Esophagus squamous epithelium (tissue), 5 donors: ENCODE measurements at places on chromosomes 5 and 9. TPM values are rescaled to one million over a fixed set of nuclear protein-coding genes. Genes with fewer than 3 reads are reported as not detected.

The PCDHGA8 gene
- 1.7 TPM for total RNA-seq

- H3K4me1 ChIP-seq = peaks cover 41% of the 10 kb centered on the region
- no peak for DNase-seq
- no peak overlapping the region for H3K27ac ChIP-seq
- no peaks in the 10 kb centered on the region for H3K36me3 ChIP-seq
- no peaks in the 10 kb centered on the region for H3K27me3 ChIP-seq
Observed at GRCh38 chr5:173869316-173869715, 18.8 kb upstream of the CPEB4 start.

DNA sequence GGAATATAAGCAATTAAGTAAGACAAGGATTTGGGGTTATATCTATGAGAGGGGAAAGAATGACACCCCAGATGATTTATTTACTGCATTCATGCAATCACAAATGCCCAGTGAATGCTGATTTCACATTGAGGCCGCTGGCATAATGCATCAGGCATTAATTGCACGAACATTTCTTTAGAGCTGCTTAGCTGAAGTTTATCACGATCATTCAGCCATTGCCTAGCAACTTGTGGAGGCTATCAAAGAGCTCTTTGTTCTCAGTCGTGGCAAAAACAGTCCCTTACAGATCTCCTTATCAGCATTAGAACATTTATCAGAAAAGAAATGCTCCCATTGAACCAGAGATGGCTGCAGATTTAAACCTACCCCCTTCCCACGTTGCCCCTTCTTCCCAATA is 88.7 kb upstream of the PRRC1 start:
- no peaks in the 10 kb centered on the region for H3K4me1 ChIP-seq
- no peak for DNase-seq
- no peak overlapping the region for H3K27ac ChIP-seq

- H3K4me3 ChIP-seq = no peak overlapping the region
- no peaks in the 10 kb centered on the region for H3K4me1 ChIP-seq
- H3K36me3 ChIP-seq = no peaks in the 10 kb centered on the region
- no peak for DNase-seq
Observed at GRCh38 chr5:131224387-131225201, 39.3 kb upstream of the CDC42SE2 start.

The PCDHB2 gene
- 0.53 TPM for total RNA-seq

DNA sequence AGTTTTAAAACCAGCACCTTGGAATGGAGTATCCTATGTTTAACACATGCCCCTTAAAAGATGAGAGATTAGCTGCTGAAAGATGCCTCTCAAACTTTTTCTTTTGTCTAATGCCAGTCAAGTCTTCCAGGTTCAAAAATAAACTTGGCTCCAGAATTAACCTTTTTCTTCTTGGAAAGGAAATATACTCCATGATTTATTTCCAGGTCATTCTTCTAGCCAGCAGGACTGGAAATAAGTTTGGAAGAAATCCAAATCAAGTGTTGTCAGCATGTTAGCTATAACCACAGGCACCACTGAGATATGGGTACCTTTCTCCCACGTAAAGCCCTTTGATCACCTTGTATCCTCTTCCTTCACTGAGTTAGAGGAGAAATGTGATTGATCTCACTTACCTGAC is 56.1 kb downstream of the NLN start:
- H3K27ac ChIP-seq = no peak overlapping the region
- no peaks in the 10 kb centered on the region for H3K4me1 ChIP-seq
- no peaks in the 10 kb centered on the region for H3K27me3 ChIP-seq
- DNase-seq = no peak
- H3K4me3 ChIP-seq = no peak overlapping the region

The SPINK7 gene
- 321 TPM for total RNA-seq

The GEMIN5 gene
- 18.1 TPM for total RNA-seq

DNA sequence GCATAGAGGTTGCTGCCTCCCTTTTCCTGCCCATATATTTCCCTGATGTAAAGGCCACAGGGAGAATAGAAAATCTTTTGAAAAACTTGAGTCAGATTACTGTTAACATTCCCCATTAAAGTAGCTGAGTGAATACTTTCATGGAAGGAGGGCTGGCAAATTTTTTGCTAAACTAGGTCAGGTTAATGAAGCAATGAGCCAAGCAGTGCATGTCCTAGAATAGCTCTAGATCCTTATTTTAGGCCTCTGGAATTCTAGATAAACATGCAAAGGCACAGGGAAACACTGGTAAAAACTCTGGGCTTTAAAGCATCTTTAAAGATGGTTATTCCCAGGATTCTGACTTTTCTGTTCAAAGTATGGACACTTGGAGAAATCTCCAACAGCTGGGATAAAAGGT is 27.9 kb downstream of the TTC1 start:
- H3K27ac ChIP-seq = no peak overlapping the region
- no peaks in the 10 kb centered on the region for H3K4me1 ChIP-seq
- peaks cover 78% of the 10 kb centered on the region for H3K36me3 ChIP-seq

GRCh38 chr5:73918791-73919221 is 292.8 kb downstream of the ARHGEF28 start:
- peaks cover 30% of the 10 kb centered on the region for H3K4me1 ChIP-seq
- no peak overlapping the region for H3K27ac ChIP-seq
- DNase-seq = no peak
- no peaks in the 10 kb centered on the region for H3K36me3 ChIP-seq
